ENCODE measurements at places on chromosomes 7 and 10.

DNA sequence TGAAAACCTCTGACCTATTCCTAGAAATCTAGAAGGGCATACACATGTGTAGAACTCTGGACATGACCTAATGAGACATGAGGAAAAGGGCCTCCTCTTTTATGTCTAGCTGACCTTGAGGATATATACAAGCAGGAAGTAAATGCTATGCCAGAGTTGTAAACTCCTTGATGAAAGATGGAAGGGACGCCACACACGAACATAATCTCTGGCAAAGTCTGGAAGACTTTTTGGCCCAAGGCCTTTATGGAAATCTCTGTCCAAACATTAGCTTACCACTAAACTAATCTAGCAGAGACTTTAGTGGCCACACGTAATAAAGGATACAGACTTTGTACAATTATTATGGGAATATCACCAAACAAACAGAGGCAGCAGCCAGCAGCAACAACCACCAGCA, 138.1 kb upstream of the THSD7A start:
- no peak for DNase-seq

GRCh38 chr10:52740913-52741675, 31.5 kb downstream of the MBL2 start:
- no peak for DNase-seq

DNA sequence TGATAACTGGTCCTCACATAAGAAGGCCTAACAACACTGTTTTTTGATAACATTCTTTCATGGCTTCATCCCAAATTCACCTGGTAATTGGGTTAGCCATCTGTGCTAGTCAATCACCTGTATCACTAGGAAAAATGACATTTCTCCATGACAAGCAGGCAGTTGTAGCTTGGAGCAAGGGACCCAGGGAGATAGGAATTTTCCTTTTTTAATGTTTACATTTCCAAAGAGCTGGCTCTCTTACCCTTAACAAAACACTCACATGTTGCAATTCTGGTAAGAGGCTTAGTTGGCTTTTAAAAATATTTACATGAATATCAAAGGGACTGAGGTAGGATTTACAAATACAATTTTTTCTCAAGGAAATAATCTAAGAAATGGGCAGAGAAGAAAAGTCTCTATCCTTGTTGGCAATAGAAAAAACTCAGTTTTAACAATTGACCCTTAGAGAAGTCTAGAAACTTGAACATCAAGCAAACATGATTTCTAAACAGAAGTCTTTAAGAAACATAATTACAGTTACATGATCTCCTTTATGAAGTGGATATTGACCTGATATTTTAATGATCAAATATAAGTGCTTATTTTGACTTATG, 16.1 kb upstream of the AKR1C1 start:
- DNase-seq, result no peak

GRCh38 chr10:78442836-78443550, 409.3 kb downstream of the RPS24 start:
- DNase-seq, result no peak

DNA sequence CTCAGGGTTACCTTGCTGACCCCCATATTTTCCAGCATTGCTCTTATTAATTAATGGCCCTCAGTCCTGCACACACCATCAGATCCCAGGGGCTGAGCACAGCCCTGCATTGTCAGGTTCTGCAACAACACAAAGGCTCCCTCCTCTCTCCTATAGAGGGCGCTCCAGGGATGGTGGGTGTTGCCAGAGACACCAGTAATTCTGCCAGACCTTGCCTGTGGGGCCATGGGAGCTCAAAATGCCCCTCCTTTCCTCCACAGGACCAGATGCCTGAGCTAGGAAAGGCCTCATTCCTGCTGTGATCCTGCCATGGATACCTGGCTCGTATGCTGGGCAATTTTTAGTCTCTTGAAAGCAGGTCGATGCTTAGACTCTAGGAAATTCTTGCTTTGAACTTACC, 42.8 kb upstream of the PRSS58 start:
- no peak for DNase-seq

GRCh38 chr7:127409629-127410028, 17.1 kb upstream of the ZNF800 start:
- no peak for DNase-seq

DNA sequence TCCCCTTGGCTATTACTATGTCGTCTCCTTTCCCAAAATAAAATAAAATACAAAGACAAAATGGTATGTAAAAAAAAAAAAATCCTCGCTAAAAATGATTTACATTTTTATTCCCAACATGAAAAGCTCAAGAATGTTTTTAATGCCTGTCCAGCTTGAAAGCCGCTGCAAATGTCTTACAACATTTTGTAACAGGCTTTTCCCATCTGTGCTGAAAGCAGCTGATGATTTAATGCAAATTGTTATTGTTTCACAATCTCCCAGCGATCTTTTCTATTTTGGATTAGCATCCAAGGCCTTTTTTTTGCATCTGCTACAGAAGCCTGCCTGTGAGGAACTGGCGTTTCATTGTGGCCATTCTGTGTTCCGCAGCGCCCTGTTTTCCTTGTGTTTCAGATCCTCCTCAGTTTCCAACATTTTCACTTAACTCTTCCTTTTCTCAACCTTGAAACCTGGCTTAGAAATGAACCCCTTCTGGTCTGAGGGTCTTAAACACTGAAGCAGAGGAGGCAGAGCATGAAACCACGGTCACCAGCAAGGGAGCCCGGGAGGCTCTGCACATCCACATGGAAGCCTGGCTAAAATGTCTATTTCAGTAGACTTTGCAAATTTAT, 712.1 kb downstream of the PARD3 start:
- no peak for DNase-seq

- DNase-seq, result no peak
Measured at GRCh38 chr10:111650088-111650487, 533.5 kb downstream of the GPAM start.

Data from stimulated activated CD8-positive, alpha-beta memory T cell treated with anti-CD3 and anti-CD28 coated beads, Interleukin-12 subunit alpha, Interleukin-12 subunit beta, amount 100 ng/mL, for 4 hours (primary cell).